ENCODE measurements at places on chromosomes 6 and 20. TPM values are rescaled to one million over a fixed set of nuclear protein-coding genes. Genes with fewer than 3 reads are reported as not detected.

The ANKEF1 gene
- total RNA-seq: 0.65 TPM

The BFSP1 gene
- total RNA-seq: 13.8 TPM

The ESR1 gene
- not detected for total RNA-seq

The EGFL8 gene
- total RNA-seq: 21.4 TPM

The BCAS1 gene
- total RNA-seq: not detected

The HLA-DRA gene
- not detected for total RNA-seq

The SIRPD gene
- not detected for total RNA-seq

DNA sequence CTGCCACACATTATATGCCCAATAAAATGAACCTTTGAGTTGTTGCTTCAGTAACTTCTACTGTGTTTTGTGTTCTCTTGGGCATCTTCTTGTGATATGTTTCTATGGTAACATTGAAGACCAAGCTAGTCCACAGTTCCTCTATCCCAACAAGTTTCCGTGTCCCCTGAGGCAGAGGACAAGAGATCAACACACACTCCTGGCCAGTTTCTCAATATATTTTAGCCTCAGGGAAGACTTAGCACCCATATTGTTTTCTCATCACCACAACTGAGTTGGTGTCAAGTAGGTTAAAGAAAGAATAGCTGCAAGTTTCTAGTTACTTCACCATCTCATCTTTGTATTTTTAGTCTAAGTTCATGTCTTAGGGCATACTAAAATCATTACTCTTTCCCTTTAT, 277.5 kb downstream of the UST start:
- DNase-seq: no peak
- peaks cover 25% of the 10 kb centered on the region for H3K36me3 ChIP-seq
- H3K27me3 ChIP-seq: no peaks in the 10 kb centered on the region
- no peak overlapping the region for H3K27ac ChIP-seq
- H3K4me1 ChIP-seq: peaks cover 14% of the 10 kb centered on the region

- H3K4me1 ChIP-seq: peaks cover 45% of the 10 kb centered on the region
- no peak overlapping the region for H3K4me3 ChIP-seq
- peaks cover 2% of the 10 kb centered on the region for H3K36me3 ChIP-seq
- peak; percentile 74 for DNase-seq
- peaks cover 3% of the 10 kb centered on the region for H3K27me3 ChIP-seq
These were observed 246.8 kb downstream of the MYLK4 start for GRCh38 chr6:2503816-2504494.

- peaks cover 20% of the 10 kb centered on the region for H3K4me1 ChIP-seq
- no peak for DNase-seq
- peaks cover 10% of the 10 kb centered on the region for H3K36me3 ChIP-seq
- no peak overlapping the region for H3K4me3 ChIP-seq
These were observed 252.4 kb downstream of the GMDS start for GRCh38 chr6:1993042-1993441.

DNA sequence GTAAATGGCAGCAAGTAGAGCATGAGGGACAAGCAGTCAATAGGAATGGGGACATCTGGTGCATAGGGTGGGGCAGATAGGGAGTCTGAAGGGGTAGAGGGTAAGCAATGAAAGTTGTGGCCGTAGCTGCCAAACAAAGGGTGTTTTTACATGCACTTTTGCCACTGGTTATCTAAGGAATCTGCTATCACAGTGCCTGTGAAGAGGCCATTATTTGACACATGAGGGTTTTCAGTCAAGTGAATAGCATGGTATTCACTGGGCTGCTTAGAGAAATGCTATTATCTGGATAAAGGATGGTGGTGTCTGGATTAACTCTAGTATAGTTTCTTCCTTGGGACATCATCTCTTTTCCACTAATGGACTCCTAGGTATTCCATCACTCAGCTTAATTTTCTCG, 118.2 kb downstream of the CARMIL1 start:
- no peak overlapping the region for H3K4me3 ChIP-seq
- no peak for DNase-seq
- peaks cover 6% of the 10 kb centered on the region for H3K4me1 ChIP-seq
- H3K27me3 ChIP-seq: no peaks in the 10 kb centered on the region

DNA sequence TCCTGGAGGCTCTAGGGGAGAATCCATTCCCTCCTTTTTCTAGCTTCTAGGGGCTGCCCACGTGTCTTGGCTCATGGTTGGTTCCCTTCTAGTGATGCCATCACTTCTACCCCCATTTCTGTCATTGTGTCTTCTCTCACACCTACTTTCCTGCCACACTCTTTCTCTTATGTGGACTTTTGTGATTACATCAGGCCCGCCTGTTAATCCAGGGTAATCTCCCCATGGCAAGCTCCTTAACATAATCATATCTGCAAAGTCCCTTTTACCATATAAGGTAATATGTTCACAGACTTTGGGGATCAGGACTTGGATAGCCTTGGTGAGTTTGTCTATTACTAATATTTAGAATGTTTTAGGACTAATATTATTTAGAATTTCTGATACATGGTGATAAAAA, 111.9 kb downstream of the DNAH8 start:
- H3K4me3 ChIP-seq: no peak overlapping the region
- no peak for DNase-seq
- H3K27ac ChIP-seq: no peak overlapping the region
- peaks cover 5% of the 10 kb centered on the region for H3K36me3 ChIP-seq

DNA sequence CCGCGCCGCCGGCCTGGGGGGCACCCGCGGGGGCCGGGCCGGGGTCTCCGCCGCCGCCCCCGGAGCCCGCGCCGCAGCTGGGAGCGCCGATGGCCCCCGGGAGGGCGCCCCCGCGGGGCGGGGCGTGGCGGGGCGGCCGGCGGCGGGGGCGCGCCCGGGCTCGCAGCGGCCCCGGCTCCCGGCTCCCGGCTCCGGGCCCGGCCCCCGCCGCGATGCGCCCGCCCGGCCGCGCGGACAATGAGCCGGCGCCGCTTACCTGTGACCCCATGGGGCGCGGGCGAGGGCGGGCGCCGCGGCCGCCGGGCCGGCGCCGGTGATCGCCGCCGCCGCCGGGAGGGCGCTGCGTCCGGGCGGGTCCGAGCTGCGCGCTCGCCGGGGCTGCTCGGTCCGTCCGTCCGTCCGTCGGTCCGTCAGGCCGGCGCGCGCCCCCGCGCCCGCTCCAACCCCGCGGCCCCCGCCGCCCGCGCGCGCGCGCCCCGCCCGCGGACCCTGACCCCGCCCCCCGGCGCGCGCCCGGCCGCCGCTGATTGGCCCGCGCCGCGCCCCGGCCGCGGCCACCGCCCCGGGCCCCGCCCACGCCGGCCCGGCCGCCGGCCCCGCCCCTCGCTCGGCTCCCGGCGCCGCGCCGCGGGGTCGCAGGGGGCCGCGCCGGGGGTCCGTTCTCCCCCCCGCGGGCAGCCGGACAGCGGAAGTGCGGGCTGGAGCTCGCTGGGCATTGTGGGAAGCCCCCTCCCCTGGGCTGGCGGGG, at the start of gene ZBTB46:
Gene ZBTB46, minus strand, starts transcription at position 424 of the 748 bp plus-strand sequence. CDS start 40,507 bp downstream, outside the sequence.
- H3K4me1 ChIP-seq: peaks cover 57% of the 10 kb centered on the region
- H3K4me3 ChIP-seq: peak within 1 kb of the TSS; percentile 82

- H3K4me3 ChIP-seq: no peak overlapping the region
- no peaks in the 10 kb centered on the region for H3K27me3 ChIP-seq
- H3K27ac ChIP-seq: no peak overlapping the region
- H3K4me1 ChIP-seq: peaks cover 8% of the 10 kb centered on the region
These were observed 147.0 kb downstream of the MYB start for GRCh38 chr6:135328136-135328535.

DNA sequence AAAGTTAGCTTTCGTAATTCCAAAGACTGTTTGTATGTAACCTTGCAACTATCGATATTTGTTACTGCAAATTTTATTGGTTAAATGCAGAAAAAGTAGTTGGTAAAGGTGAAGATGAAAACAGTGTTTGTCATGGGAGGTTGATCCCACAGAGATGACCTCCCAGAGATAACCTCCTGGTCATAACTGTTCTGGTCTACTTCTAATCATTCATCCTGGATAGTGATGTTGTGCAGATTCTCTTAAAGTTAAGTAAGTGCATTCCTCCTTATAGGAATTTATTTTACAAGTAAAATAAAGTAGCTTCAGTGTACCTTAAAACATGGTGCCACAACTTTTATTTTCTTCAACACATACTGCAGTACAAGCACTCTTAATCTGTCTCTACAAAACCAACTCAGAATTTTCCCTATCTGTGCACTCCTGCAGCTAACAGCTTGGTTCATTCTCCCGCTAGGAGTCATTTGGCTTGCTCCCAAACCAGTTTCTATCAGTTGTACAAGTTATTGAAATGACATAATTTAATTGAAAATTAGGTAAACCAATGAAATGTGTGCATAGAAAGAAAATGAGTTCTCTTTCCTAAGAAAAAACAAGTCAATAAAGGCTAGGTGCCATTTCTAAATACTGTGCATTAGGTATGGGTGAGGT, 19.2 kb downstream of the METTL24 start:
- H3K36me3 ChIP-seq: no peaks in the 10 kb centered on the region
- no peak overlapping the region for H3K4me3 ChIP-seq
- H3K27ac ChIP-seq: no peak overlapping the region

GRCh38 chr20:25532015-25532751, 53.1 kb downstream of the NINL start:
- H3K27ac ChIP-seq: no peak overlapping the region
- no peak overlapping the region for H3K4me3 ChIP-seq
- H3K4me1 ChIP-seq: peaks cover 3% of the 10 kb centered on the region
- DNase-seq: no peak
- H3K27me3 ChIP-seq: no peaks in the 10 kb centered on the region
- peaks cover 8% of the 10 kb centered on the region for H3K36me3 ChIP-seq
